Stimulated activated CD8-positive, alpha-beta memory T cell treated with anti-CD3 and anti-CD28 coated beads, Interleukin-4, amount 100 ng/mL, for 1 hour (primary cell): ENCODE measurements at places on chromosomes 7 and 10.

- no peak for DNase-seq
Observed at GRCh38 chr10:15715619-15716227, 4.0 kb downstream of the ITGA8 start.

DNA sequence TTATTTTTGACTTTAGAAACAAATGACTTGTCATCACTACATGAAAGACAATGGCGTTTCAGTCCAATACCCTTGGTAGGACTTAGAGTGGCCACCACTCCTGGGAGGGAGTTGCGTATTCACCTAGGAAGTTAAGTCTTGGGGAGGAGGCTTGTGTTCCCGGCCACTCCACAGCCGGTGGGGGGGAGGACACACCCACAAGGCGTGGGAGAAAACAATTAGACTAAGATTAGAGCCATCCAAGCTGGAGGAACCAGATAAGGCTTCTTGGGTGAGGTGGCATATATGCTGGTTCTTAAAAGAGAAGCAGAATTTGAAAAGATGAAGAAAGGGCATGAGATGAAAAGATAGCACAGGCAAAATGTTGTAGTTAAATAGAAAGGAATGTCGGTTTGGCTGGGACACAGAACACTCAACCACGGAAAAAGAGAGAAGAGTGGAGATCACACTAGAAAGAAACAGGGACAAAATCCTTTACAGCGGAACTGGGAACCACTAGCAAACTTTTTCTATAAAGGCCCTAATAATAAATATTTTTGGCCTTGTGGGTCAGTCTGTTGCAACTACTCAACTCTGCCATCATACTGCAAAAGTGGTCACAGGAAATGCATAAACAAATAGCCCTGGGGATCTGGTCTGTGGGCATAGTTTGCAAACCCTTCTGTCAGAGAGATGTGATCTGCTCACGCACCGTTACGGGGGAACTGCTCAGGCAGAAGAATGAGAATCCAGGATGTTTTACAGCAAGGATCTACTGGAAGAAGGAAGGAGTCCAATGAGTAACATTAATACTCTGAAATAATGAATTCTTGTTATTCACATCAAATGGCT lies 651.8 kb downstream of the PARD3 start:
- DNase-seq: no peak

GRCh38 chr10:26729395-26729794 lies 31.9 kb downstream of the PDSS1 start:
- no peak for DNase-seq

- no peak for DNase-seq
Observed at GRCh38 chr7:130400120-130400572, 19.9 kb downstream of the CPA1 start.

- DNase-seq: no peak
Observed at GRCh38 chr10:22034333-22034732, 30.8 kb upstream of the DNAJC1 start.

- no peak for DNase-seq
Observed at GRCh38 chr7:156527458-156527890, 113.1 kb upstream of the RNF32 start.

DNA sequence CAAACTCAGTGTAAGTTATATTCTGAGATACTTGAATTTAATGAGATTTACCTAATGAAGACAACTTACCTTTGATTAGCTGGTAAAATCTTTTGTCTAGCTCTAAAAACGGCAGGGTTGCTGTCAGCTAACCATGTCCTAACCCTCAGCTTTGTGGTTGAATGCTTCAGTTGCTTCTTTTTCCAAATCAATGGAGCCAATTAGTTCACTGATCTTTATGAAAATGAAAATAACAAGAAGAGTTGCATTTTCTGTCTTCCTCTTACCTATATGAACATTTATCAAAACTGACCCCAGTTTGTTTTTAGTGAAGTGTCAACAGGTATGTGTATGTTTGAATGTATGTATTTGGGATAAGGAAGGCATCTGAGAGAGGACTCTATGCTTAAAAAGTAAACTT lies 253.1 kb upstream of the MTPN start:
- no peak for DNase-seq

DNA sequence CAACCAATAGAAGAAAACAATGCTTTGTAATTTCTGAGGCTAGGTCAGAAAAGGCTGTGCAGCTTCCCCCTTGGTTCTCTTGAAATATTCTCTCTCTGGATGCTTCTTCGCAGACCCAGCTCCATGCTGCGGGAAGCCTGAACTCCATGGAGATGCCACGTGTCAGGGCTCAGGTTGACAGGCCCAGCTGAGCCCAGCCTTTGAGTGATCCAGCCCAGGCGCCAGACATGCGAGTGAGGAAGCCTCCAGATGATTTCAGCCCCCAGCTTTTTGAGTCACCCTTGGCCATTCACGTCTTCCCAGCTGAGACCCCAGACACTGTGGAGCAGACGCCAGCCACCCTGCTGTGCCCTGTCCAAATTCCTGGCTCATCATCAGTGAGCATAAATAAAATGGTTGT lies 378.4 kb upstream of the NRP1 start:
- DNase-seq: no peak

DNA sequence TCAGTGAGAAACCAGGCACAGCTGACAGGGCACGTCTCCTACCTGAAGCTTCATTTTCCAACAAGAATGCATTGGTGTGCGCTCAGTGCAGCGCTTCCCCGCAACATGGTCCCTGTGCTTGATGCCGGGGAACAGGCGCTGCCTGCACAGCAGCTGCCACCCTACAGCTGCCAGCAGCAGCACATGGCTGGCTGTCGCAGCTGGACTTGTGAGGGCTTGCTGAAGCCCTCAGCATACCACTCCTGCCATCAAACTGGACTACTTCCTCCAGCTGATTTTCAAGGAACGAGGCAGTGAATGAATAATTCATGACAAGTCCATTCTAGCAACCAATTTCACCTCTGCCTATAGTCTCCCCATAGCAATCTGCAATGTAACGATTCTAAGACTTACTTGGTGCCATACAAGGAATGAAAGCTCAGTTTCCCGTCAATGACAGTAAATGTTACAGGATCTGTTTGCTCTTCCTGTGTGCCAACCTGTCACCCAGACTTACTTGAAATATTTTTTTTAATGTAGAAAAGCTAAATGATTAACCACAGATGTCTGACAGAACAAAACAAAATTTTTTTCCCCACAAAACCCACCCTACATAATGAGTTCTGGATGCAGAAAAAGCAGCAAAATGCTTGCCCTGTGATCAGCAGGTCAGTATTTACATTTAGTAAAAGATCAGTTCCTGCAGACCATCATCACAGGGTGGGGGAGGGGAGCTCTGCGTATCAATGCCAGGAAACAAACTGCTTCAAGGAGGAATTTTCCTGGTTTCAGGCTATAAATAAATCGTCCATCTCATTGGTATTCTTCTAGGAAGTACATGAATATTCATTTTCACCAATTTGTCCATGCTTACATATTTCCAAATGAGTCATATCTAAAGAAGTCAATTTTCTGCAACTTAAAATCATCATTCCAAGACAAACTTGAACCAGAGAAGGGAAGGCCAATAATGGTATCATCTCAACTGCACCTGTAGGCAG lies 140.6 kb downstream of the ALOX5 start:
- DNase-seq: no peak

- no peak for DNase-seq
Observed at GRCh38 chr7:94999069-94999351, 91.6 kb downstream of the PPP1R9A start.

DNA sequence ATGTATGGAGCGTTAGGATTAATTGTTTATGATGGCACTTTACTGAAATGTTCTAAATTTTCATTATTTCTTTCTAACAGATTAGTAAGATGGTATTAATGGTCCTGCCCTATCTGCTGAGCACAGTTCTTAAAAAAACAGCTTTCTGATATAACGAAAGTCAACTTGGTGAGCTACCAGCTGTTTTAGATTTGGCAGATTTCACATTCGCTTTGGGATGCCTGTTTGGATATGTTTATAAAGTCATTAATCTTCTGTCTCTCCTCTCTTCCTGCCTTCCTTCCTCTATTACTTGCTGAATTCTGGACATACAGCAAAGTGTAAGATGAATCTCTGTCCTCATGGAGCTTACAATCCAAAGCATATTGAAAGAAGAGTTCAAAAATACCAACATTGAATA lies 396.8 kb upstream of the LRGUK start:
- no peak for DNase-seq

GRCh38 chr10:99172128-99172738 lies 63.4 kb downstream of the HPSE2 start:
- no peak for DNase-seq

DNA sequence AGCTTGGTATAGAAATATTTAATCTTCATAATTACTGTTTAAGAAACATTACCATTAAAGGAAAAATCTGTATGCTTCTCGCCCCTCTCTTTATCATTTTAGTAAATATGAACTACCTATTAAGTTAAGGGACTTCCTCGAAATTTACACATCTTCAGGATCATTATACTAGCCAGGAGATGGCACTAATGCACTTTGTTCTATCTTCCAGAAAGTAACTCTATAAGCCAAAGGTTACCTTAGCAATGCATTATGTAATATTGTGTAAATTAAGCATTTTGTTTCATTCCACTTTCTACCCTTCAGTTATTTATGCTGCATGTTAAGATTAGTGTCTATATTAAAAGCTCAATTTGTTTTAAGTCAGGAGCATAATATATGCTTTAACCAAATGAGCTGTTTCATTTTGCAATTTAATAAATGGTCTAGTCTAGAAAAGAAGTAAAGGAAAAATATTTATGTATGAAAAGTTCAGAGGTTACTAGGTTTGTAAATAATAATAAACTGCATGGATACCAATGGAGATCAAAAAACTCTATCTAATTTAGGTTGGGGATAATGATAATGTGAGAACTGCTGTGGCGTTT lies 128.5 kb downstream of the ANKRD7 start:
- no peak for DNase-seq

DNA sequence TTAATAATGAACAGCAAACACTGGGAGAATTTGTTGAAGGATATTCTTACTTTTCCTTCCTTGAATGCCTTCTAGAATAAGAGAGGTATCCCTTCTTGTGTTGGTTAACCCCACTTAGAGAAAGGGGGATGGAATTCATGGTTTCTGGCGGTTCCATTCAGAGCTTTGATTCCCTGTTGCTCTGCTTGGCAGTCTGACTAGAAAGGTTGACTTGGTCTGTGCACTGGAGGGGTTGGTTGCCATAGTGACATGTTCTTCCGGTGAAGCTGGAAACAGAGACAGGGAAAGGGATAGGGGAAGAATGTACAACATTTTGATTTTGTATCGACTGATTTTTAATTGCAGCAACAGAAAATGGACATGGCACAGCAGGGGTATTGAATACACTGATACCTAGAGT lies 2.5 kb downstream of the TMEM178B start:
- DNase-seq: no peak

DNA sequence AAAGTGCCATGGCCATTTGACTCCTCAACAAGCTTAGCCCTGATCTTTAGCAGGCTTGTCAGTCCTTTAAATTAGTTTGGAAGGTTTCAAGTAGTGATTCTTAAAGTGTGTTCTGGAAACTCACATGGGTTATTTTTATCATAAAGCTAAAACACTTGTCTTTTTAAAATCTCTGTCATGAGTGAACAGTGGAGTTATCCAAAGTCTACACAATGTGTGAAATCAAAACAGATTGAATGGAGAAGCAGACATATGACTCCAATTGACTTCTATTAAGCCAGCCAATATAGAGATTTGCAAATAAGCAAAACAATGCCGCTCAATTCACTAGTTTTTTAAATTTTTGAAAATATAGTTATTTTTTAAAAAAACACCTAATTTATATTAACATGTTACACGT lies 53.3 kb upstream of the SORCS3 start:
- DNase-seq: no peak

- no peak for DNase-seq
Observed at GRCh38 chr7:148987751-148988512, 40.4 kb downstream of the PDIA4 start.

DNA sequence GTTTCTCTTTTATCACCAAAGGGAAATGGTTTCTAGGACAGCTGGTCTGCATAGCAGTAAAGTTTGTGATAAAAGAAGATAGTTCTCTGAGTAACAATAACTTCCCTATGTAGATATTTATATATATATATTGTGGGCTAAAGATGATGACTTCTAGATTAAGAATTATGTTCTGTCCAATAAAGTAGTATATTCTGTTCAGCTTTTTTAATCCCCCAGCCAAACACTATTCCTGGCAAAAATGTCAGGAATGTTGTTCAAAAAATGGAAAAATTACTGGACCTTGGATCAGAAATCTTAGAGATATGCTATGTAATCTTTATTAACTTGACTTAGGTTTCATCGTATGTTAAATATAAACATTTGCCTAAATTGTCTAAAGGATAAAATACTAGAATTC lies 136.3 kb upstream of the GNAI1 start:
- DNase-seq: no peak

GRCh38 chr7:128318691-128319090 lies 25.0 kb downstream of the RBM28 start:
- DNase-seq: no peak

DNA sequence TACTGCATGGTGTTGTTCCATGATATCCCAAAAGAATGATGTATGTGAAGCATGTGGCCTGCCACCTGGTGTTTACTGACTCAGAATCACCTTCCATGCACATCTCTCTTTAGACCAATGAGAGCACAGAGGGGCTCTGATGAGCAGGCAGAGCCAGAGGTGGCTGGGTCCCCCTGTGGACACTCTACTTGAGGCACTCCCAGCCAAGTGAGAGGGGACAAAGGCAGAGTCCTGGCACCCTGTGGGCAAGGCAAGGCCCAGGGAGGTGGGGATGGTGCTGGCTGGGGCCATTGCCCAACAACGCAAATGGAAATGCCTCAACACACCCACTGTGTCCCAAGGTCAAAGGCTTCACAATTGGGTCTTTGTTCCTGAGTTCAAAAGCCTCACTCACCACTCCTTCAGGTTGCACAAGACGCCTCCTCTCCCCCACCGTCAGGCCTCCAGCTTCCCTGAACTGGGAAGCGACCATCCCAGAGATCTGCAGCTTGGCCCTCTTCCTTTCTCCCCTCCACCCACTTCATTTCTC lies 164.6 kb downstream of the NEURL1 start:
- DNase-seq: no peak
